ENCODE measurements at places on chromosomes 1 and 21. TPM values are rescaled to one million over a fixed set of nuclear protein-coding genes. Genes with fewer than 3 reads are reported as not detected.

OR2L5 gene
- not detected for polyA plus RNA-seq

OR2T11 gene
- polyA plus RNA-seq, result not detected

SV2A gene
- 3.2 TPM for polyA plus RNA-seq

DNA sequence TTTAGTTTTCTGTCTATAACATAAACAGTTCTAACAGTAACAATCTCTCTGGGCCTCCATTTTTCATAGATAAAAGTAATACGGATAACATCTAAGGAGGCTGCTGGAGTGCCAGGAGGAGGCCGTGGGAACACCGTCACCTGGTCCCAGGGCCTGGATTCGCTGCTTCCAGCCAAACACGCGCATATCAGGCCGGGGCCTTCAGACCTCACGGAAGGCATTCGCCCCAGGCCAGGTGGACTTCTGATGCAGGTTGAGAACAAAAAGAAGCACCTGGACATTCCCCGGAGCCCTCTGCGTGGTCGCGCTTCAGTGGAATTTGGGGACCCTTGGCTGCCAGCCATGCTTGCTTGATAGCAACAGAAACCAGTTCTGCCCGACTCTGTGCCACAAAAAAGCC is 113.1 kb upstream of the GUCA2B start:
- no peak for DNase-seq

DNA sequence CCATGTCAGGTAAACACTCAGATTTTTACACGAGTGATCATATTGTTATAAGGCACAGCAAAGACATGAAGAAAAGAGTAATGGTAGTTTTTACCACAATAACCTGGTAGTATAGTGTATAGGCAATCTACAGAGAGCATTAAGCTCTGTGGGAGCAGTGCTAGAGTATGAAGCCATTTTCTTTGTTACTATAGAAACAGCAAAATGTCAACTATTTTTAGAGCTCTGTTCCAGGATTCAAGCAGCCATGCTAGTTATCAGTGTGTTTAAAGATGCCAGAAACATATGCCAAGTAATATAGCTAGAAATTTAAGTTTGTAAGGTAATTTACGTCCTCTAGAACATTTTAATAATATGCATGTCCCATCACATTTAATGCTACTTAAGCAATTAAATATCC is 77.6 kb upstream of the RGS18 start:
- no peak for DNase-seq

DNA sequence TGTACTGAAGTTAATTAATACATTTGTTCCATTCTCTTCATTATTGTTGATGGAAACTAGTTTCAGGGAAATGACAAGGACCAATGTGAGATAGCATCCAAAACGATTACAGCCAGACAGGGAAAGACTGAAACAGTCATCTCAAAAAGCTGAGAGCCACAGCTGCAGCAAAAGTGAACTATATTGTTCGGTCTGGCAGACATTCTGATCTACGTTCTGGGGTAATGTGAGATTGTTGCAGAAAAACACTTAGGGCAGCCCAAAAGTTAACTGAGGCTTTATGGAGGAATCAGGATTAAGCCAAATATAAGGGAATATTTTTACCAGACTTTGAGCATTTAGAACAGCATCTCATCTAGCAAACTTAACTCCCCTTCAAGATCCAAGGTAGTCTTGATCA is 112.9 kb downstream of the LRRC40 start:
- DNase-seq, result no peak

DNA sequence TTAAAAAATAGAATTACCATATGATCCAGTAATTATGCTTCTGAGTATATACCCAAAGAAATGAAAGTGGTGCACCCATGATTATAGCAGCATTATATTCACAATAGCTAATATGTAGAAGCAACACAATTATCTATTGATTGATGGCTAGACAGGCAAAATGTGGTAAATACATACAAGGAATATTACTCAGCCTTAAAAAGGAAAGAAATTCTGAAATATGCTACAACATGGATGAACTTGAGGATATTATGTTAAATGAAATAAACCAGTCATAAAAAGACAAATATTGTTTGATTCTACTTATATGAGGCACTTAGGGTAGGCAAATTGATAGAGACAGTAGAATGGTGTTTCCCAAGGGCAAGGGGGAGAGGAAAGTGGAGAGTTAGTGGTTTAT is 80.8 kb downstream of the MAP3K7CL start:
- DNase-seq, result no peak

DNA sequence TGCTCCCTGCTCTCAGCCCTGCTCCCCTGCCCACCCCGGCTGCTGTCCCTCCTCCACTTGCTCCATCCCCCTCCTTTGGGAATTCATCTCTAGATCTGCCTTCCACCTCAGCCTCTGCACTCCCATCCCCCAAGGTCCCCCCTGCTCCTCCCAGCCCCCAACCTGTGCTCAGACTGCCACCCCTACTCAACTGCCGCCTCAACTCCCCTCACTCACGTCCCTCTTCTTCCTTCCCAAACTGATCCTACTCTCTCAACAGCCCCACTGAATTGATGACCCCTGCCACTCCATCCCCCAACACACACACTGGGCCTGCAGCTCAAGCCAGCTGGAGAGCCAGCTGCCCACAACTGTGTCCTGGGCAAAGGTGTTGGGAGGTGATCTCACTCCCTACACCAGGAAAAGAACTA is 15.8 kb upstream of the ETV3L start:
- no peak for DNase-seq

DNA sequence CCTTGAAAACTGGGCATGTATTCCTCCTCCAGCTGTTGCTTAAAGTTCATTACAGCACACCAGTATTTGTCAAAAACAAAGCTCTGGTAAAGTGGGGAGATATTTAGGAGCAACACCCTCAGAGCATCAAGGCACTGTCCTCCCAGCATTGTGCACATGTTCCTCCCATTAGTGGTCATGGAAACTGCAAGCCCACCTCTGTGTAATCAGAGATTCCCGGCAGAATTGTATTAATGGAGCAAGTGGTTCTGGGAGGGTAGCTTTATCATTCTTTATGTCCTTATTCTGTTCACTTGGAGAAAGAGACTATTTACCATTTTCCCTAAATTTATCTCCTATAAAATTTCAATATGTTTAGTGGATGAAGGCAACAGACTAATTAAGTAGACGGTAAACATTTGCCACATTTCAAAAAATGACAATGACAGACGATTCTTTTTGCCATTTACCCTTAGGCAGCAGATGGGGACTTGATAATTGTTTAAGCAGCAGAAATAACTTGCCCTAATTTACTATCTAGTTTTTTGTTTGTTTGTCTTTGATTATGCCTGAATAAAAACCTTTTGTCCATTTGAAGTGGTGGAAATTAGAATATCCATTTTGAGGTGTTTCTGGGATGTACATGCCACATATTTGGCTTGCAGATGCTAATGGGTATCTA is 289.6 kb upstream of the ST6GALNAC5 start:
- DNase-seq, result no peak

GRCh38 chr1:200040481-200041138 is 13.1 kb downstream of the NR5A2 start:
- DNase-seq, result no peak

- no peak for DNase-seq
These were observed 1.1 kb upstream of the KCNE2 start for GRCh38 chr21:34362670-34363069.

DNA sequence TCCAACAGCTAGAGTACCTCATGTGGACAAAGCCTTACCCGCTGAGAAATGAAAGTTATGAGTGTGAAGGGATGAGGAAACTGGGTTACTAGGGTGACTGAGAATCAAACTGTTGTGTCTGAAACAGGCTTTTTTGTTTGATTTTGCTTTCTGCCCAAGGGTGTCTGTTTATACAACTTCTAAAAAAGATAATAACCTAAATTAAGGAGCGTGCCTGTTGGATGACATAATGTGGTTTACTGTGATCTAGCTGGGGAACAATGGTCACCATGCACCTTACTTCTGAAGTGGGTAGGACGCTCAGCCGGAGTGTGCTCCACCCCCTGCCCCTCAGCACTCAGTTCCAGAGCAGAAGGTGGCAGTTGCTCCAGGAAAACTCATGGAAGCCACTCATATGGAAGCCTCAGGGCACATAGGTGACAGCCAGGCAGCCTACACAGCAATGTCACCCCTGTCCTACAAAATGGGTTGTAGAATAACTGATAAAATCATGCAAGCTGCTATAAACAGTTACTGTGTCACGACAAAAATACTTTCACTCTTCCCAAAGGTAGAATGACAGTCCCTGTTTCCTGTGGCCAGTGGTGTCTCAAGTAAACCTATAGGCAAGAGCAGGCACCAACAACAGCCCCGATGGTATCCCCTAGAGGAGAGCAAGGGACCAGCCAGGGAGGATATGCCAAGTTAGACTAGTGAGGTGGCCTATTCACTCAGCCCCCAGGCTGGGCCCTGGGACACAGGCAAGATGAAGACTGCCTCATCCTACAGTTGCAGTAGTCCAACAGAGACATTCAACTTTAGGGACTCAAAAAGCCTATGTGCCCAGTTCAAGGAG is 29.3 kb downstream of the SIPA1L2 start:
- DNase-seq, result no peak

GRCh38 chr1:32334864-32335534 is 1.0 kb downstream of the MARCKSL1 start:
- DNase-seq, result peak; percentile 75

DNA sequence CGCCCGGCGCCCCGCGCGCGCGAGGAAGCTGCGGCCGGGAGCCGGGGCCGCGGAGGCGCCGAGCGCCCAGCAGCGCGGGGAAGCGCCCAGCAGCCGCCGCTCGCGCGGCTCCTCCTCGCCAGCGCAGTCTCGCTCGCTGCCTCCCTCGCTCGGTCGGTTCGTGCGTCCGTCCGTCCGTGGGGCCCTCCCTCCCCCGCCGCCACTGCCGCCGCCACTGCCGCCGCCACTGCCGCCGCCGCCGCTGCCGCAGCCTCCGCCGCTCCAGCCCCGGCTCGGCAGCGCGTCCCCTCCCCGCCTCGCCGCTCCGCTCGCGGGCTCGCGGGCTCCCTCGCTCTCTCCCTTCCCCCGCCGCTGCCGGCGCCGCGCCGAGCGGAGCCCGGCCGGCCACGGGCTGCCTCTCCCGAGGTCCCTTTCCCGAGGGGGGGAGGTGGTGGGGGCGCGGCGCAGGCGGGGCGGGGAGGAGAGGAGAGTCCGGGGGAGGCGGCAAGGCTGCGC is at the start of gene KCND3:
Gene KCND3 (minus strand): TSS at position 138 of the 495 bp plus-strand sequence.
- peak; percentile 25 for DNase-seq

CEP170 gene
- polyA plus RNA-seq, result 25.6 TPM

- DNase-seq, result no peak
These were observed 2.7 kb downstream of the BCAN start for GRCh38 chr1:156644640-156645039.

- peak; percentile 42 for DNase-seq
These were observed 1.9 kb downstream of the MANEAL start for GRCh38 chr1:37795340-37796125.

GSTM5 gene
- polyA plus RNA-seq, result 259 TPM

GRCh38 chr1:225607355-225607754 is 45.6 kb downstream of the ENAH start:
- no peak for DNase-seq

- no peak for DNase-seq
These were observed 9.6 kb downstream of the TMCO1 start for GRCh38 chr1:165759095-165759494.

SLC22A15 gene
- polyA plus RNA-seq, result 1.2 TPM

GRCh38 chr1:236161230-236161629 is 18.9 kb downstream of the GPR137B start:
- DNase-seq, result no peak

DNA sequence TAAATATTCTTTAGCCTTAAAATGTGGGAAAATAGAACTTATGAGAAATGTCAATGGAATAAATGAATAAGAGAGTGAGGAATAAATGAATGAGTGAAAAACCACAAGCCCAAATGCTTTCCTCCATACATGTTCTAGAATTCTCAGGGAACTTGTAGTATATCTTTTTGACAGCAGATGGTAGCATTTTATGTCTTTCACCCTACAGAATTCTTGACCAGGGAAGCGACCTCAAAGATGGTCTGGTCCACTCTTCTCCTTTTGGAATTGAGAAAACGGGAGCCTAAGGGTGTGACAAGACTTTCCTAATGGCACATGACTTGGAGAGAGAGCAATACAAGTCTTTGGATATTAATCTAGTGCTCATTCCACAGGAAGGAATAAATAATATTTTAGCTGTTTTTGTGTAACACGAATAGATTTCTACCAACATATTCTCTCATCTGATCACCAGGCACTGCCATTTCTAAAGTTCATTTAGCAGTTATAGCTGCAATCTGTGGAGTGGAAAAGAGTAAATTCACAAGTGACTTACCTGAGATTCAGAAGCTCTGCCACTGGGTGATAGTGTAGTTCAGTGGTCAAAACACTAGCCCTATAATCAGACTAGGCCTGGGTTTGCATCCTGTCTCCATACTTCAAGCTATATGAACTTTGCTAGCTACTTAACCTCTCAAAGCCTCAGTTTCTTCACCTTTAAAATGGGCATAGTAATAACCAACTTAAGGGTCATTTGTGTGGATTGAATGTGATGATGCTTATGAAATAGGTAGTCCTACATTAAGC is 15.0 kb upstream of the F5 start:
- DNase-seq, result no peak

GRCh38 chr1:33368431-33368830 is 47.5 kb upstream of the A3GALT2 start:
- no peak for DNase-seq

- no peak for DNase-seq
These were observed 9.3 kb downstream of the RGL1 start for GRCh38 chr1:183814121-183814681.

DNA sequence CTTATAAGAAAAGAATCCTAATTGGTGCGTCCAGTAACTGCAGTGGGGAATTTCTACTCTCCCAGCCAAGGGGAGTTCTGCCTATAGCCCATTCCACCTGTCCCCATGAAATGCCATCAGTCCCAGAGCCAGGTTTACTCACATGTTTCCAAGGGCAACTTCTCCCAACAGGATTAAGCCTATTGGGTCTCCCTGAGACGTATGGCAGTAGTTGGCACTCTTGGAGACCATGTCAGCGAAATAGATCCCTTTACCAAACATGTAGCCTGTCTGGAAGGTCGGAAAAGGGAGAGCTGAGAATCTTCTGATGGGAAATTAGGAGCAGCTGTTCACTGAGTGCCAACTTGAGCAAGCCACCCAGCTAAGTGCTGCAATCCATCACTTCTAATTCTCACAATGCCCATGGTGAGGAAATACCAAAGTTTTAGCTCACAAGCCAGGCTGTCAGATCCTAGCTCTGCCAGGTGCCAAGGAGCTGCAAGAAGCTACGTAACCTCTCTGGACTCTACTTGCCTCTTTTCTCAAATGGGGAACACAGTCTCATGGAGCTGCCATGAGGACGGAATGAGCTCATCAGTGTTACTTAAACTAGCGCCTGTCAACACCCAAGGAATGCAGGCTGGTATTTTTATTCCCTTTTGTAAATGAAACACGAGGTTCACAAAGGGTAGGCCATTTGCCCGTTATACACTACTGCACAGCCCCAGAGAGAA is 43.9 kb downstream of the PARP1 start:
- no peak for DNase-seq
